ENCODE measurements at places on chromosomes 11 and 22. TPM values are rescaled to one million over a fixed set of nuclear protein-coding genes. Genes with fewer than 3 reads are reported as not detected.

- no peak for DNase-seq
Observed at GRCh38 chr22:49767355-49768062, 60.2 kb downstream of the BRD1 start.

- no peak for DNase-seq
Observed at GRCh38 chr11:78363024-78363619, 54.5 kb downstream of the GAB2 start.

The OR2AG1 gene
- 4.6 TPM for total RNA-seq

The GAB4 gene
- total RNA-seq = 1.7 TPM

DNA sequence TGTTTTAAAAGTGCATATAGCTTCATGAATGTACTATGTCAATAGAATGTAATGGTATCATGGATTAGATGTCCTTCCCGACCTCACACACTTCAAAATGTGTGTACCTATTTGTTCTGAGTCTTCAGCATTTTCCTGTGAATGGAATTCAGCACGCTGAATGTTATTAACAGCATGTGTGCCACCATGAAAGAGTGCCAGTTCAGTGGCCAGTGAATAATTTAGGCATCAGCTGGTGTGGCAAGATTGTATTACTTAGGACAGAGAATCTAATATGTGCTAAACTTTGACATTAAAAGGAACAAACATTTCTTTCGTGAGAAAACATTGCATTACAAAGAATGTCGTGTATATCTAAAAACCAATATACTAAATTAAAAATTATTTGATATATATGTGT, 46.4 kb downstream of the HIPK3 start:
- DNase-seq = no peak

GRCh38 chr11:78773077-78773476, 198.4 kb upstream of the NARS2 start:
- DNase-seq = no peak

DNA sequence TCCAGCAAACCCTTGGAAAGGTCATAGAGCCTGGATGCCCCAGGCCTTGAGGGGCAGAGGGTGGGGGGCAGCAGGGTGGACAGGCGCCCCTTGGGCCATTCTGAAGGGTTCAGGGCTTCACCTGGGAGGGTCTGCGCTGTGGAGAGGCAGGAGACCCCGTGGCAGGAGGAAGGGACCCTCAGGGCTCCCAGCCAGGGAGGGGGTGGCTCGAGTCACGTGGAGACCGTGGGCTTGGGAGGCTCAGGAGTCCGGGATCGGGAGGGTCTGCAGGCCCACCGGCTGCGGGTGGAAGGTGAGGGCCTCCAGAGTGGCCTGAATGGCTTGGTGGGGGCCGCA, 48.5 kb upstream of the A4GALT start:
- no peak for DNase-seq

DNA sequence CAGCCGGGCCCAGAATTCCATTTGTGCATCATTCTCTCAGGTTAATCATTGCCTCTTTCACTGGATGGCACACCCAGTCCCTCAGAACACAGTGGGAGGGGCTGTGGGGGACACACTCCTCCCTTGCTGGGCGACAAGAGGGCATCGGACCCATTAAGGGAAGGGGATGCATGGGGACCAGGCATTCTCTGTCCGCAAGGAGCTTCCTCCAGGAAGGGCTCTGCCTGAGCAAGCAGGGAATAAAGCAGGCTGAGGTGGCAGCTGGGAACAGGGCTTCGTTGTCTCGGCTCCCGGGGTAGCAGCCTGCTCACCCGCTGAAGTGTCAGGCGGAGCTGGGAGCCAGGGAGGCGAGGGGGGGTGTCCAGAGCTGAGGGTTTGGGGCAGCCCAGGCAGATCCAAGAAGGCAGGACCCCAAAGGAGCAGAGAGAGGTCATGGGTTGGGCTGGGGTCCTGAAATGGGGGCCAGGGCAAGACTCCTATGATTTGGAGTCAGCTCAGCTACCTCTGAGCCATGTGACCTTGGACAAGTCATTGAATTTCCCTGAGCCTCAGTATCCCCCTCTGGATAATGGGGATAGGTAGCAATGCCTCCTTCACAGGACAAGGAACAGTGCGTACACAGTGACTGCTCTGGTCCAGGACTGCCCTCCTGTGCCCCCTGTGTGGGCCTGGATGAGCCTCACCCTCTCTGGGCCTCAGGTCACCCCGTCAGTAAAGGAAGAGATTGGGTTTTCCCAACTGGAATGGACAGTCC, 1.4 kb downstream of the GAL3ST1 start:
- no peak for DNase-seq

GRCh38 chr11:12737024-12737423, 62.8 kb downstream of the TEAD1 start:
- DNase-seq = no peak

DNA sequence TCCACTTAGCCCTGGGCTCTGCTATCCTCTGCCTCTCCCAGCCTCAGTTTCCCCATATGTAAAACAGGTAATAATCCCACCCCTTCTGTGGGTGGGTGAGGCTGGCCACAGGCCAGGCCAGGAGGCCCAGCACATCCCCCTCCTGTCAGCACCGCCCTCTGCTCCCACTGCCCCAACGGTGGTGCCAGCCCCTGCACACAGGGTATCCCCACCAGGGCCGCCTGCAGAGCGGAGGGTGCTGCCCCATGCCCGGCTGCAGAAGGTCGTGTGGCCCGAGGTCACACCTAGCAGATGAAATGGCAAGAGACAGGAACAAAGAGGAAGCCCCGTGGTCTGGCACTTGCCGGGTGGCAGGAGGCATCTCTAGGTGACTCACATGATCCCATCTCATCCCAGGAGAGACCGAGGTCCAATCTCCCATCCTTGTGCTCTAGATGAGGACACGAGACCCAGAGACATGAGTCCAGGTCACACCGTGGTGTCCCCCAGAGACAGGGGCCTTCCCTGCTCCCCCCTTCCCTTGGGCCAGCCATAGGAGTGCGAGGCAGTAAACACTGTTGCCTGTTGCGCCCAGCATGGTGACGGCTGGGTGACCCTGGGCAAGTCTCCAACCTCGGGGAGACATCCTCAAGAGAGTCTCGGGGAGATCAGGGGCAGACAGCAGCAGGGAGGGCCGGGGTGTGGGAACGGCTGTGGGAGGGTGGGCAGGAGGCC, 27.2 kb upstream of the PPARA start:
- DNase-seq = no peak

- DNase-seq = peak; percentile 20
Observed at GRCh38 chr11:65003282-65003681, 6.5 kb upstream of the BATF2 start.

DNA sequence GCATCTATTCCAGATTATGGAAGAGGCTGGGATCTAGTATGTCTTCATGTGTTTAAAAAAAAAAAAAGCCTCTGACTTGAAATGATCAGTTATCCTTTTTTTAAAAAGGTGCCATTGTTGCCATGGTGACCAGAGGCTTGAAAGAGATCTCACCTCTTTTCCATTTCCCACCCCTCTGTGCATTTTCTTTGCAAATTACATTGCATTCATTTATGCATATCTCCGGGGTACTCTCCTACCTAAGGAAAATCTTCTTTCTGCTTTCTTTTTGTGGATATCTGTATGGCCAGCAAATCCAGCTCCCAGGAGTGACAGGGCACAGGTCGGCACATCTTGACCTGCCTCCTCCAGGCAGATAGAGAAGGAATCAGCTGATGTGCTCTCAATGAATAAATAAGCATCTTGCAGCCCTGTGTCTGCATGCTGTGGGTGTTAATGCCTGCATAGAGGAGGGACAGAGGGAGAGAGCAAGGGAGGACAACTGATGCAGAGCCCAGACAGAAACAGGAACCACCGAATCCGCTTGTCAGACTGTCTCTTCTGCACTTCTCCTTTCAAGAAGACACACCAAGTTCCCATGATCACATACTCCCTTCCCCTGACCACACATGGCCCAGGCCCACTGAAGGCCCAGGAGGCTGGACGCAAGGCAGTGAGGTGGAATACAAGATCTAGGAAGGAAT, 50.9 kb downstream of the CWC15 start:
- DNase-seq = peak; percentile 16

GRCh38 chr11:33553486-33553885, 147.1 kb downstream of the C11orf91 start:
- no peak for DNase-seq

DNA sequence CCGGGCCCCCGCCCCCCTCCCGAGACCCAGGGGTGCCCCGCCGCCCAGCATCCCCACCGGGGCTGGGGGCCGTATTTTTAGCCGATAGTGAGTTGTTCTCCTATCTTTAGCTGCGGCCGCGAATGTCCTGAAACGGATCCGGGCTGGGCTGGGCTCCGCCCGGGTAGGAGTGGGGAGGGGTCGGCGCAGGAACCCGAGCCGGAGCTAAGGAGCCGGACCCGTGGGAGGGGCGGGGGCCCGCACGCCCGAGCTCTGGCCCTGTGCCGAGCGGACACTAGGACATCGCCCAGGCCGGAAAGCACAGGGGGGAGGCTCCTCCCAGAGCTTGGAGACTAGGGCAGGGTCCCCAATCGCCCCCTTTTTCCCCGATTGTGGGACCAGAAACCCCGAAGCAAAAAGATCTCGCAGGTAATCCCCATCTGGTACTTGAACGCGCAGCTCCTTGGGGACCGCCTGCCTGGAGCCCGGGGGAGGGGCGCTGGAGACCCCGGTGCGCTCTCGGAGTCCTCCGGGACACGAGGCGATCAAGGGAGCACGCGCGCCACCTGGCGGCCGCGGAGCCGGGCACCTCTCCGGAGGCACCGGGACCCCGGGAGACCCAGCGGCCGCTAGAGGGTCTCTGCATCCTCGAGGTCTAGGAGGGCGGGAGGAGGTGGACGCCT, 669 bp downstream of the CDC42EP2 start:
- DNase-seq = peak; percentile 84

DNA sequence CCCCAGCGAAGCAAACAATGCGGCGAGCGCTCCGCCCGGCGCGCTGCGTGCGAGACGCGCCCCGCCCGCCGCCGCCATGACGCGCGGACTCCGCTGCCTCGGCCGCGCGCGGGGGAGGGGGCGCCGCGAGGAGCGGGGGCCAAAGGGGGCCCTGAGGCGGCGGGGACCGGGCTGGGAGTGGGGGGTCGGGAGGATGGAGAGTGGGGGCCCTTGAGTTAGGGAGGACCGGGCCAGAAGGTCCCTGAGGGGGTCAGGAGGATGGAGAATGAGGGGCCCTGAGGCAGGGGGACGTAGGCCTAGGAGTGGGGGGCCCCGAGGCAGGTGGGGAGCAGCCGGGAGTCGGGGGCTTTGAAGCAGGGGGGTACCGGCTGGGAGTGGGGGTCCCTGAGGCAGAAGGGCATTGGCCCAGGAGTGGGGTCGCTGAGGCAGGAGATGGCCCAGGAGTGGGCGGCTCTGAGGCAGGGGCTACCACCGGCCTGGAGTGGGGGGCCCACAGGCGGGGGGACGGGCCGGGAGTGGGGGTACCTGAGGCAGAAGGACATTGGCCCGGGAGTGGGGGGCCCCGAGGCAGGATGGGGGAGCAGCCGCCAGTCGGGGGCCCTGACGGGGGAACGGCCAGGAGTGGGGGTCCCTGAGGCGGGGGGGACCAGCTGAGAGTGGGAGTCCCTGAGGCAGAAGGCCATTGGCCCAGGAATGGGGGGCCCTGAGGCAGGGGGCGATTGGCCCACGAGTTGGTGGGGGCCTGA, at the start of gene BRD1:
TSS of gene BRD1 (minus strand) at position 21 of the 746 bp plus-strand sequence. CDS start 3,556 bp downstream, outside the sequence.
- peak; percentile 65 for DNase-seq

- no peak for DNase-seq
Observed at GRCh38 chr11:22162756-22163155, 30.1 kb upstream of the ANO5 start.

DNA sequence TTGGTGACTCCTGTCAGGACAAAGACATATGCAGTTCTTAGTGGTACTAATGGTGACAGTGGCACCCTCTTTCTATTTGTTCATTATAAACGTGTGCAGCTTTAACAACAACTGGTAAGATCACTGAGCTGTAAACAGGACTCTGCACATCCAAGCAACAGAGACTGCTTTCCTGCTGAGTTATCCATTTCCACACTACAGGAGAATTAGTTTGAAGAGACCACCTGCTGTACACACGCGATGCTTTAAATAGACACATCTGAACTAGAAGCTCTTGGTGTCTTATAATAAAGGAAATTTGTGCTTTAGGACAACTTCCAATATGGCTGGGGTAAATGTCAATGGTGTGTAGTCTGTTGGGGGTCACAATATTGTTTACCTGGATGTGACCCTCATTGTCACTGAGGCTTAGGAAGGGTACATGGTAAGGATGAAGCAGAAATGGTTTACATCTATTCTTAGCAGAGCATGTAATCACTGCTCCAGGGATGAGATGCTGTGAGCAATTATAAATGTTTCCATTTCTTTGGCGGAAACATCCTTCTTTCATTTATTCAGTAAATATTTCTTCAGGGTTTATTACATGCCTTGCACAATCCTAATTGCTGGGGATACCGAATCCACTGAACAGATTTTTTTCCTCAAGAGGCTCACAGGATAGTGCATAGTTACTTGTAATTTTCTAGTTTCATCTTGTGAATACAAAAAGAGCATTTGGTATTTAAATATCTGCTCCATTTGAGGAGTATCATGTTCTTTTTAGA, 354.0 kb upstream of the CCDC90B start:
- DNase-seq = peak; percentile 13

GRCh38 chr11:66850235-66850587, 6.7 kb upstream of the LRFN4 start:
- DNase-seq = no peak

The MAJIN gene
- not detected for total RNA-seq

The SCGB1D2 gene
- not detected for total RNA-seq

DNA sequence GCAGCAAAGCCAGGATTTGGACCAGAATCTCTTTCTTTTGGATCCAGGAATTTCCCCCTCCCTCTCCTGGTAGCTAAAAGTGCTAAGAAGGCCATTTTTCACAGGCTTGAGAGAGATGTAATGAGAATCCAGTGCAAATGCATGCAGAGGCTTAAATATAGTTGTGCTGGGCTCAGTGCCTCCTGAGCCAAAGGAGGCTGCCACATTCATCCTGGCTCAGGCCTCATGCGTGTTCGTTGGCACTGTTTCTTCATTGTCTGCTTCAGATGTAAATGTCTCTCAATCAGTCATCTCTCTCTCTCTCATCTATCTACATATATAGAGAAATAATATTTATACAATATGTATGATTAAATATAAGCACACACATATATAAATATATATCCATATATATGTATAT, 83.6 kb downstream of the INSC start:
- no peak for DNase-seq

DNA sequence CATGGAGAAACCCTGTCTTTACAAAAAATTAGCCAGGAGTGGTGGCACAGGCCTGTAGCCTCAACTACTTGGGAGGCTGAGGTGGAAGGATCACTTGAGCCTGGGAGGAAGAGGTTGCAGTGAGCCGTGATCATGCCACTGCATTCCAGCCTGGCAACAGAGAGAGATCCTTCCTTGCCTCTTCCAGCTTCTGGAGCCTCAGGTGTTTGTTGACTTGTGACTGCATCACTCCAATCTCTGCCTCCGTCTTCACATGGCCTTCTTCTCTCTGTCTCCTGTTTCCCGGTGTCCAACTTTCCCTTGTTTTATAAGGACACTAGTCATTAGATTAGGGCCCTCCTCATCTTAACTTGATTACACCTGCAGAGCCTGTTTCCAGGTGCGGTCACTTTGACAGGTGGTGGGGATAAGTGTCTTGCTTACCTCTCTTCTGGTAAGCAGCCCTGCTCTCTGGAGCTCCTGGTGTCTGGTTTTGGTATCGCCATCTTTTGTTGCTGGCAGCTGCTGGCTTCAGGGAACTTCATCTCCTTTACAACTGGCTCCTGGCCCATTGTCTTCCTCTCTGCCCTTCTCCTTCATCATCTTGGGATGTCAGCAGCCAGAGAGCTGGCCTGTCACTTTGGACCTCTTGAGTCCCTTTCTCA, 8.2 kb upstream of the USP2 start:
- DNase-seq = no peak
